ENCODE measurements at places on chromosomes 3 and 15. TPM values are rescaled to one million over a fixed set of nuclear protein-coding genes. Genes with fewer than 3 reads are reported as not detected.

Gene FBXO40
- not detected for total RNA-seq

DNA sequence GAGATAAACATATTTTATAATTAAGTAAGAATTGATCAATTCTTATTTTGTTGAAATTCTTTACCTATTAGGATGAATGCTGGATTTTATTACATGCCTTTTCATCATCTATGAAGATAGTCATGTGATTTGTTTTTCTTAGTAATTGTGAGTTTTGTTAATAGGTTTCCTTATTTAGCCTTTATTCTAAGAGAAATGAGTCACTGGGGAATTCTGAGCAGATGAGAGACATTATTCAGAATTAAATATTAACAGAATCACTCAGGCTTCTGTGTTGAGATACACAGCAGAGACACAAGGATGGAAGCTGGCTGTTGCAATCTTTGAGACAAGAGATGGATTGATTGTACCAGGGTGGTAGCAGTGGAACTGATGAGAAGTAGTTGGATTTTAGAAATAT, 7.4 kb upstream of the ANO10 start:
- no peak for DNase-seq

- DNase-seq, result no peak
Measured at GRCh38 chr15:93046120-93046519, 42.9 kb downstream of the RGMA start.

GRCh38 chr3:52865994-52866393, 31.2 kb upstream of the MUSTN1 start:
- no peak for DNase-seq

Gene GABRB3
- total RNA-seq, result 0.98 TPM

DNA sequence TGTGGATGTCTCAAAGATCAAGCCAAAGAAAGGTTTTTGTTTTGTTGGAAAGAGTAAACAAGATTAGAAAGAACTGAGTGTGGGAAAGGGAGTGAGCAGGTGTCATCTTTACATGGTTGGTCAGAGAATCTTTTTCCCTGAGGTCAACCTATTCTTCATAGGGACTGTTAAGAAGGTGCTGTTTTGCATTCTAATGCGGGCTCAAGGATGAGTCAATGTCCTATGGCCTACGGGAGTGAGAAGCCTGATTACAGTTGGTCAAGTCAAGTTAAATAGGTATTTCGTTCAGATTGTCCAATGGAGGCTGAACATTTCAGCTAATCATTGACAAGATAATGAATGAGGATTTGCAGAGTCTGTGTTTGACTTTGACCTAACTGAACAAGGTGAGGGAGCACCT, 491.2 kb upstream of the PDZRN3 start:
- no peak for DNase-seq

GRCh38 chr15:49664716-49665115, 43.9 kb downstream of the DTWD1 start:
- no peak for DNase-seq

- no peak for DNase-seq
Measured at GRCh38 chr3:62758296-62759066, 116.7 kb downstream of the CADPS start.

DNA sequence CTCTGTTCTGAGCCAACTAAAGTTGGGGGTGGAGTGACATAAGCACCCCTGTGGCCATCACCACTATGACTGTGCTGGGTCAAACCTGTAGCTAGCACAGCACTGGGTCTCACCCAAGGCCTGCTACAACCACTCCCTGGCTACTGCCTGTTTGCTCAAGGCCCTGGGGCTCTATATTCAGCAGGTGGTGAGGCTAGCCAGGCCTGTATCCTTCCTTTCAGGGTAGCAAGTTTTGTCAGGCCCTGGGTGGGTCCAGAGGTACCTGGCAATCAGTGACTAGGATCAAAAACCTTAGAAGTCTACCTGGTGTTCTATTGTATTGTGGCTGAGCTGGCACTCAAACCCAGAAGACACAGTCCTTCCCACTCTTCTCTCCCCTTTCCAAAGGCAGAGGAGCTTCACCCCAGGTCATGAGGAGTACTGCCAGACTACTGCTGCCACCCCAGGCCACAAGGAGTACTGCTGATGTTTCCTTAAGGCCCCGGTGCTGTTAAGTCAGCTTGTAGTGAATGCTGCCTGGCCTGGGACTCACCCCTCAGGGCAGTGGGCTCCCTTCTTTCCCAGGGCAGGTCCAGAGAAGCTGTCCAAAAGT, 170.8 kb downstream of the IGSF11 start:
- DNase-seq, result no peak

Gene RARB
- total RNA-seq, result 8.2 TPM

Gene TMCO5A
- total RNA-seq, result not detected

Gene SEMA3F
- total RNA-seq, result 7.7 TPM

- DNase-seq, result no peak
Measured at GRCh38 chr3:117017135-117017894, 307.7 kb downstream of the TUSC7 start.

- DNase-seq, result no peak
Measured at GRCh38 chr3:27976933-27977332, 254.8 kb upstream of the EOMES start.
